ENCODE measurements at places on chromosomes 3 and 15.
A peak's percentile ranks its signal among the peaks of the same experiment; 100 is the strongest.

- no peak for DNase-seq
Measured at GRCh38 chr3:38643592-38643991, 5.9 kb downstream of the SCN5A start.

DNA sequence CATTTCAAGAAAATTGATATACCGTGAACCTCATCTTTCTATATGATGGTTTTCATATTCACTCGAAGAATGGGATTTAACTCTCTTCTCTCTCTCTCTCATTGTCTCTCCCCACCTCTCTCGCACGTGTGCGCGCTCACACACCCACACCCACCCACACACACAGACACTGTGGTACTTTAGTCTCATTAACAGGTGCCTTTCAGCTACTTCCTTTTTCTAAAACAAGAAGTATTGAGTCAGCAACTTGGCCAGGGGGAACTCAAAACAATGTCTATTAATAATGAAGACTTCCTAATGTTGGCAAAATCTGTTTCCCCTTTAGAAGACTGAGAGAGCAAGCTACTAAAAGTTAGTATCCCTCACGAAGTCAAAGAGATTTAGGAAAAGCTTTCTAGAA is 150.7 kb downstream of the TMCO5A start:
- DNase-seq, result no peak

- no peak for DNase-seq
Measured at GRCh38 chr3:170257145-170257544, 34.9 kb downstream of the PRKCI start.

DNA sequence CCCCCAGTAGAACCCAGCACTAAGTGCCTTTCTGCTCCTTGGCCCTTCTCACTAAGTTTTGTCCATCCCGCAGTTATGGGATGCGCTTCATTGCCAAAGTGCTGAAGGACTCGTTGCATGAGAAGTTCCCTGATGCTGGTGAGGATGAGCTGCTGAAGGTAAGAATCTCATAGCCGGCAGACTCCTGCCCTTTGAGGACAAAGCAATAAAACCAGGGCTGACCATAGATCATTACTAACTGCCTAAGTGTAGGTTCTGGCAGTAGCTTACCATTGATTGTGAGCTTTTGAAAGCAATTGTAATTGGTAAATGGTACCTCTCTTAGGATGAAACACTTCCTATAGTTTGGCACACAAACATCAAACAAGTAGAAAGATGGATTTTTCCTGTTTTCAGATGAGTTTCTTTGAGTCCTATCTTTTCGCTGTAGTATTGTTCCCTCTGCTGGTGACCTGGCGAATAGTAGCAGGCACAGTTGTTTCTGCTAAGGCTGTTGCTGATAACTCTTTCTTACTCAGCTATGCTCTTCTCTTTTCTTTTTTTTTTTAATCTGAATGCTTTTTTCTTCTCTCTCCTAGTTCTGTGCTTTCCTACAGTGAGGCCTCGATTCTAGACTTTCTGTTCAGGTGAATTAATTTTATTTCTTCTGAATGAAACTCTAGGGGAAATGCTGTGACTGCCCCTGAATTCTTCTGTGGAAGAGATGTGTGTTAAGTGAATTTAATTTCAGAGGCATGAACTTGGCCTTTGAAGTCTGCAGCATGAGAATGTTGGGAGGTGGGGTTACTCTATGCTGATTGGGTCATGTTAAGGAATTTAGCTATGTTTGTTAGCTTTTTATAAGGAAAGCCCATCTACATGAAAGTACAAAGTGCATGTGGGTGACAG is 47.4 kb upstream of the CRTC3 start:
- peak; percentile 18 for DNase-seq

DNA sequence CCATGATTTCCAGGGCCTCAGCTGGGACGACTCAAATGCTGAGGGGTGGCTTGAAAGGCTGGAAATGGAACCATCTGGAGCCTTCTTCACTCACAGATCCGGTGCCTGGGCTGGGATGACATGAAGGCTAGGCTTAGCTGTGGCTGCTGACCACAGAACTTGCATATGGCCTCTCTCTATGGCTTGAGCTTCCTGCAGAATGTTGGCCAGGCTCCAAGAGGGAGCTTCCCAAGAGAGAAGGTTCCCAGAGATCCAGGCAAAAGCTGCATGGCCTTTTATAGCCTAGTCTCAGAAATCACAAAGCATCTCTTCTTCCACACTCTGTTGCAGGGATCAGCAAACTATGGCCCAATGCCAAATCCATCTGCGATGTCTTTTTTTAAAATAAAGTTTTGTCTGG is 44.8 kb downstream of the GATM start:
- no peak for DNase-seq

DNA sequence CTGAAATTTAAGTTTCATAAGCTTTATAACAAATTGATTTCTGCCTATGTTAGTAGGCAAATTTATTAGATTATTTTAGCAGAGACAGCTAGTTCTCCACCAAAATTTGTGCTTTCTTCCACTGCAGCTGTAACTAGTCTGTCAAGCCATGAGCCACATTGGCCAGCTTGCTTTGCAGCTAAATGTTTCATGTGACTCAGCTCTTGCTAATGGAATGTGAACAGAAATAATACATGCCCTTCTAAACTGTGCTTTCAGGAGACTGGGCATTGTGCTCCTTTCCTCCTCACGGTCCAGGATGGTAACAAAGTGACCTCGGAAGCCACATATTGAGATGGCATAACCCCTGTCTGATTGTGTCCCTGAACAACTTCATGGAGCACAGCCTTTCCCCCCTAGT is 51.3 kb upstream of the KPNA4 start:
- DNase-seq, result no peak

DNA sequence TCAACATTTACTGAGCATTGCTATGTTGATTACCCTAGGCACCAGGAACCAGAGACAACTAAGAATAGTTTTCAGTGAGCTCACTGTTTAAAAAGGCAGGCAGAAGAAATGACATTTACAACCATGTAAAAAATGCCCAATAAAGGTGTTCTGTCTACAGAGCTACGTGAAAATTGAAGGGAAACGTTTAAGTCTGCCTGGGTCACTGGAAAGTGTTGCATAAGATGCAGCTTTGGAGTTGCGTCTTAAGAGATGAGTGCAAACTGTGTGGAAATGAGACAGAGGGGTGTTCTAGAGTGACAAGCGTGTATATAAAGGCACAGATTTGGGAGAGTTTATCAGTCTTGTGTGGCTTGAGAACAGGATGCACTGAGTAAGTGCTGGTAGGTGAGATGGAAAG is 278.7 kb upstream of the GOLGA6L4 start:
- DNase-seq, result no peak

- no peak for DNase-seq
Measured at GRCh38 chr3:170128259-170128976, 53.1 kb downstream of the PHC3 start.

GRCh38 chr15:85491691-85492090 is 111.3 kb downstream of the AKAP13 start:
- DNase-seq, result no peak

DNA sequence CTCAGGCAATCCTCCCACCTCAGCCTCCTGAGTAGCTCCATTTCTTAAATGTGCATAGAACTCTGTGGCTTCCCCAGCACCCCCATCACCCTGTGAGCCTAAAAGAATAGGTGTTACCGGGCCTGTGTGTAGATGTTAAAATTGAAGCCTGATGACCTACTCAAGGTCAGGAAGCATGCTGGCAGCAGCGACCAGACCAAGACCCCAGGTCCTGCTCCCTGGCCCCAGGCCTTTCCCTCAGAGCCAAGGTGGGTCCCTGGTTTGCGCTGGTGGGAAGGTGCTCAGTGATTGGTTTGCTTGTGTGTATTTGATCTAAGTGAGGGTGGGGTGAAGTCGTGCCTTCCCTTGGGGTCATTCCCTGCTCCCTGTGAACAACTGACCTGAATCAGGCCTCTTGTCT is 18.4 kb upstream of the CRABP1 start:
- DNase-seq, result no peak

DNA sequence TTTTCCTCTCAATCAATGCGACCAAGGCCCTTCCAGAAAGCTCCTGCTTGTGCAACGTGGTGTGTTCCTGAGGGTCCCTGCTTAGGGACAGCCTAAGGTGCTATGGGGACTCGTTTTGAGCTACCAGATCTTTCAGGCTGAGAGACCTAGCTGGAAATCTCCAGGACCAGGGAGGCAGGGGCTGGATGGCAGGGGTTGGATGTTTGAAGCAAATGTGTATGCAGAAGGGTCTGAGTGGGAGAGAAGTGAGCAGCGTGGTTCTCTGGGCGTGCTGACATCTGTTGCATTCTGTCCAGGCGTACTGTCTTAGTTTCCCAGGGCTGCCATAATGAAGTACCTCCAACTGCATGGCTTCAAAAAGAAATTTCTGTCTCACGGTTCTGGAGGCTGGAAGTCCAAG is 31.7 kb upstream of the SLCO2A1 start:
- DNase-seq, result no peak

DNA sequence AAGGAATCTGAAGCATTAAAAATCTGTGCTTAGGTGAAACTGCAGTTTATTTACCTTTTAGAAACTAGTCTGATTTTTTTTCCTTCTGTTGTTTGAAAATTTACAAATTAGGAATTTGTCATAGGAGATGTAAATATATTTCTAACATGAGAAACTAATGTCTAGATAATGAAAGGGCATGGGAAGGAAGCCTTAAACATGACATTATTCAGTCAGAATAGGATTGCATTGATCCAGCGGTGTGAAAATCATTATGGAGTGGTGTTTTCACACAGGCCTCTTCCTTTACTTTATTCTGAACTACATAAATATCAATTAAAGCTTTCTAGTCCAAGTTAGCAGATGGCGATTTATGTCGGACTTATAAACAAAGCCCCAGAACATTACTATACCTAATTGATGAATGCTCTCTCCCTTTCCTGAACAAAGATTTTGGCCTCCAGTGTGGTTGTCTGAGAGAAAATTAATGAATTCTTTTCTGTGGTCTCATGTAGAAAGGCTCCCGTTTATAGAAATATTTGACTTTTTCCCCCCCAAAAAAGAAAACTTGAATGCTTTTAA is 37.9 kb downstream of the FNDC3B start:
- no peak for DNase-seq

- no peak for DNase-seq
Measured at GRCh38 chr15:36966708-36967107, 133.6 kb downstream of the MEIS2 start.

DNA sequence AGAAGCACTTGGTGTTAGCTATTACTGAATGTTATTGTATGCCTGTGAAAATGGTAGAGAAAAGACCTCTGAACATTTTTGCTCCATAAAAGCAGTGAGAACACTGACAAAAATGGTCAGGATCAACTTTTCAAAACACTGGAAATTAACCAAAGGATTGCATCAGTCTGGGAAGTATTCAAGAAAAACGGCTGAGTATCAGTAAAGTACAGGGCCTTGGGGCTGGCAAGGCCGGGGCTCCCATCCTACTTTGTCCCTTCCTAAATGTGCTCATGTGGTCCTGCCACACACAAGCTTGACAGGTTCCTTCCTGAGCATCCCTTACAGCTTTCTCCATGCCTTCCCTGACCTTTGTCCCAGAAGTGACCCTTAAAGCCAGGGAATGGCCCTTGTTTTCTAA is 84.0 kb downstream of the CFAP20DC start:
- DNase-seq, result no peak

GRCh38 chr3:152256851-152257562 is 11.7 kb upstream of the MBNL1 start:
- no peak for DNase-seq

DNA sequence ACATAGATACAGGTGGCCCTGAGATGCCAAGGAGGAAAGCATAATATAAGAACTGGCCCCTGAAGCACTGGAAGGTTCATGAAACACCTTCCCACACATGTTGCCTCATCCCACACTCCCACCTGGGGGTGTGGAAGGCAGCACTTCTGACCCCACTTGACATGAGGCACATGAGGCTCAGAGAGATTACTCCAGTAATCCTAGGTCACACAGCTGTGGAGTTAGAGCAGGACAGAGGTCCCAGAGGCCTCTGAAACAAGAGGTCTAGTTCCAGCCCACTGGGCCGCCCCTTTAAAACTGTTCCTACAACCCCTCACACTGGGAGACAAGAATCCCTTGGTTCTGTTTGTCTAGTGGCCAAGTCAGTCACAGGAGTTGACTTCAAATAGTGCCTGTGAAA is 7.2 kb downstream of the SSUH2 start:
- DNase-seq, result no peak

DNA sequence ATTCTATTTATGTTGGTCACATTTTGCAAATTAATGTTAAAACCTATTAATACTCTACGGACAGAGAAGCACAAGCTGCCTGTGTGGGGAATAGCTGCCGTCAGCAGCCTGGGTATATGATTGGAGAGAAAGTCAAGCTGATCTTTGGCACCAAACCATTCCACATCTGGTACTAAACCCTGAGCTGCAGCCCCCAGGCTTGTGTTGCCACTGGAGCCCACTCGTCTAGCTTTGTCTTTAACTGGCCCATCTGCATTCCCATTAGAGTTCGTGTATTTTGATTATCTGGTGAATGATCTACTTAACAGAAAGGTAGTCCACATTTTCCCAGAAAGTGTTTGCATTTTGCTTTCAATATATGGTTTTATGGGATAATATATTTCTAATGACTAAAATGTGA is 5.4 kb downstream of the NDUFB4 start:
- no peak for DNase-seq

GRCh38 chr15:61083081-61083787 is 145.9 kb downstream of the RORA start:
- DNase-seq, result no peak

- DNase-seq, result no peak
Measured at GRCh38 chr3:187593451-187593850, 76.7 kb downstream of the SST start.

- no peak for DNase-seq
Measured at GRCh38 chr3:49248840-49249227, 28.2 kb downstream of the C3orf62 start.

Data from Panc1 (cell line).